ENCODE measurements at places on chromosomes 6 and 20.

GRCh38 chr6:126170978-126171382 is 168.9 kb upstream of the CENPW start:
- DNase-seq, result no peak

DNA sequence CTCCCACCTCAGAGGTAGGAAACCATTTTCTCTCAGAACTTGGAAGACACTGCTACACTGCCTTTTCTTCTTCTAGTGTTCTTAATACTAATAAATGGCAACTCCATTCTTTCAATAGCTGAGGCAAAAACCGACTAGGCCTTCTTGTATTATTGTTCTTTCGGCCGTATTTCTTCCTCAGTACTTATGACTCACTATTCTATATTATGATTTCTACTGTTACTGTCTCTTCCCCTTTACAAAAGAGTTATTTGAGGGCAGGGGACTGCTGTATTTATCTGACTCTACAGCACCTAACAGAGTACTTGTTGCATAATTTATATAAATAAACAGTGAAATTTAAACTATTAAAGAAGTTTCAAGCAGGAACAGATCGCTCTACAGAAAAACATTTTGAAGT is 3.1 kb downstream of the DNAAF9 start:
- DNase-seq, result no peak

DNA sequence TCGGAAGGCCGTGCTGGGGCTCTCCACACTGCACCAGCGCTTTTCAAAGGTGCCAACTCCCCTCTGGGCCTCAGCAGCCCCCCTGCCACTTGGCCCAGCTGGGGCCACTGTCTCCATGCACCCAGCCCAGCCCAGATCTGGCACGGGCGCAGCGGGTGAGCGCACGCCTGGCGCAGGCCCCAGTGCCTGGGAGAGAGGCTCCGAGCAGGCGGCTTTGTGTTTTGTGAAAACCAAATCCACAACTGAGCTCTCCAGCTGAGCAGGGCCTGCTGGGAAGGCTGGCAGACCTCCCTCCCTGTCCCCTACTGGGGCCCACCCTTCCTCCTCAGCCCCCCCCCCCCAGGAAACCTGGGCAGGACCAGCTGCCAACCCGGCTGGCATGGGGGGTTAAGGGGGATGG is 17.0 kb downstream of the MDGA1 start:
- no peak for DNase-seq

- DNase-seq, result no peak
Observed at GRCh38 chr6:106204961-106205360, 118.8 kb downstream of the PRDM1 start.

DNA sequence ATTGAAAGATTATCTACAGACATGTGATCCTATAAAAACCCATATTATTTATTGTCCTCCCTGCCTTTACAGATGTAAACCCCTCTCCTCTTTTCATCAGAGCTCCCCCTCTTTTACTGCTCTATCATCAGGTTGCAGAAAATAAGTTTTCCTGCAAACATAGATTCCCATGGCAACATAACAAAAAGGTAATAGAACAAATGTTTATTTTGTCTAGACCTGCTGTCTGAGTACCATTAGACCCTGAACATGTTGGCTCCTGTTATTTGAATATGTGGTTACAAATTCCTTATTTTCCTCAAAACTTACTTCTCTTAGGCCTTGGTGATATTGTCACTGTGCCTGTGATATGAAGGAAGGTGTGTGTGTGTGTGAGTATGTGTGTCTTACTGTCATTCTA is 11.5 kb downstream of the MAPK14 start:
- DNase-seq, result no peak

DNA sequence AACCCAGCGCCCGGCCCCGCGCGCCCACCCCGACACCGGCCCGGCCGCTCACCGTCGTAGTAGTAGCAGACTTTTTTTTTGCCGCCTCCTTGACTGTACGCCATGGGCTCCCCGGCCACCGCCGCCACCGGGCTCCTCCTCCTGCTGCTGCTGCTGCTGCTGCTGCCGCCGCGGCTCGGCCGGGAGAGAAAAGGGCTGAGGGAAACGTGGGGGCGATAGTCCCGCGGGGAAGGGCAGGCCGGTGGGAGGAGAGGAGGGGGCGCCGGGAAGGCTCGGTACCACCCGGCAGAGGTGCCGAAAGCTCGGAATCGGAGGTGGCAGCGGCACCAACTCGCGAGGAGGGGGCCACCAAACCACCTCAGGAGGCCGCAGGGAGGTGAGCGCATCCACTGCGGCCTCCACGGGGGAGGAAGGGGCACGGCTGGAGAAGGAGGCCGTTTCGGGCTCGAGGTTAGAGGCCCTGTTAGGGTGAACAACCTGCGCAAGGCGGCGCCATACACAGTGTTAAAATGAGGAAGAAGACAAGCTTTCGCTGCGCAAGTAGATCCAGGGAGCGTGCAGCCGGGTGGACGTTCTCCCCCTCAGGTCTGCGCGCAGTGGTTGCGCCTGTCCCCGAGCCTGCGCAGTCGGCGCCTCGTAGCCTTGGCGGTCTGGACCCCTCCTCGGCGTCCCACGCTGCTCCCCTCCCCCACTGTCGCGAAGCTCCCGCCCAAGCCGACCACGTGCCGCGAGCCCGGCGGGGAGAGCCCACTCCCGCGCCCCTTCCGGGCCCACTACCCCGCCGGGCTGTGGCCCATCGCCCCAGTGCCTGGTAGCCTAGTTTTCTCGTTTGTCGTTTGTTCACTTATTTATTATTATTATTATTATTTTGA is at the start of gene HDAC2:
Gene HDAC2 (minus strand): TSS at position 344 of the 872 bp plus-strand sequence. CDS start 240 bp downstream, at position 104.
- peak; percentile 79 for DNase-seq

GRCh38 chr6:4585682-4586468 is 190.3 kb upstream of the CDYL start:
- no peak for DNase-seq

- no peak for DNase-seq
Observed at GRCh38 chr6:53530346-53530745, 14.6 kb downstream of the GCLC start.

GRCh38 chr20:53855733-53856132 is 214.7 kb downstream of the BCAS1 start:
- no peak for DNase-seq

- no peak for DNase-seq
Observed at GRCh38 chr20:16028923-16029322, 544.3 kb downstream of the KIF16B start.

GRCh38 chr6:4344317-4344899 is 209.0 kb upstream of the ECI2 start:
- no peak for DNase-seq

- DNase-seq, result no peak
Observed at GRCh38 chr20:49666911-49667310, 46.8 kb downstream of the B4GALT5 start.

All from activated CD8-positive, alpha-beta memory T cell treated with anti-CD3 and anti-CD28 coated beads for 4 hours (primary cell).